ENCODE measurements at places on chromosomes 6 and 20. TPM values are rescaled to one million over a fixed set of nuclear protein-coding genes. Genes with fewer than 3 reads are reported as not detected.

The FOXP4 gene
- total RNA-seq = 3.8 TPM

The MEP1A gene
- not detected for total RNA-seq

The SMIM8 gene
- total RNA-seq = 11.0 TPM

The CDSN gene
- not detected for total RNA-seq

The TMC2 gene
- not detected for total RNA-seq

The CRISP3 gene
- not detected for total RNA-seq

The HLA-DQB1 gene
- not detected for total RNA-seq

The OXT gene
- not detected for total RNA-seq

The SPINT3 gene
- not detected for total RNA-seq
